Aorta (tissue), 5 donors: ENCODE measurements at places on chromosomes 3 and 15. TPM values are rescaled to one million over a fixed set of nuclear protein-coding genes. Genes with fewer than 3 reads are reported as not detected.

Gene COMMD4
- total RNA-seq = 32.8 TPM

Gene PLA2G4E
- not detected for total RNA-seq

Gene RTF1
- 29.1 TPM for total RNA-seq

Gene RETNLB
- not detected for total RNA-seq

- no peaks in the 10 kb centered on the region for H3K4me1 ChIP-seq
- no peaks in the 10 kb centered on the region for H3K27me3 ChIP-seq
- H3K4me3 ChIP-seq = no peak overlapping the region
- H3K27ac ChIP-seq = no peak overlapping the region
- peak; percentile 27 for DNase-seq
Measured at GRCh38 chr15:70286113-70286806, 188.5 kb upstream of the TLE3 start.

- no peaks in the 10 kb centered on the region for H3K36me3 ChIP-seq
- H3K4me1 ChIP-seq = peaks cover 2% of the 10 kb centered on the region
- no peak overlapping the region for H3K4me3 ChIP-seq
- no peak overlapping the region for H3K27ac ChIP-seq
Measured at GRCh38 chr3:188746291-188746783, 425.4 kb upstream of the TPRG1 start.
